ENCODE measurements at places on chromosomes 6 and 20.

GRCh38 chr6:23659125-23659524 lies 466.9 kb upstream of the NRSN1 start:
- DNase-seq = peak; percentile 37

- peak; percentile 64 for DNase-seq
Measured at GRCh38 chr6:64224819-64225218, 589.2 kb downstream of the PHF3 start.

DNA sequence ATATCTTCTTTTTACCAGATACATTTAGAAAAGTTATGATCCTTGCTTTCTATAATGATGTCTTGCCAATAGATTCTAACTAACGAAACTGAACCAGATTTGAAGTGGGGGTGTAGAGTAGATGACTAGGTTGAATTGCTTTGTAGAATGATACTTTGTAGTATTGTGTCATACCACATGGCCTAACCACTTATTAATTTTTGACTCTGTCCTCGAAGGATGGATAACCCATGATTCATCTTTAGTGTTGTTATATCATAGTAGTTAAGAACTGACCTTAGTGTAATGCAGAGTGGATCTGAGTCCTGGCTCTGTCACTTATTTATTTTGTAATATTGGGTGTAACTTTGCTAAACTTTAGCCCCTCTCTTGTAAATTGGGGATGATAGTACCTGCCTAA lies 4.5 kb downstream of the PHF3 start:
- peak; percentile 72 for DNase-seq

GRCh38 chr6:124742971-124743370 lies 219.3 kb upstream of the RNF217 start:
- DNase-seq = peak; percentile 2

- peak; percentile 37 for DNase-seq
Measured at GRCh38 chr6:30554962-30555815, 1.1 kb downstream of the GNL1 start.

GRCh38 chr6:17485946-17486345 lies 92.6 kb downstream of the CAP2 start:
- no peak for DNase-seq

- no peak for DNase-seq
Measured at GRCh38 chr6:158290659-158291058, 21.6 kb upstream of the TULP4 start.

GRCh38 chr6:139303185-139303584 lies 11.4 kb upstream of the TXLNB start:
- DNase-seq = peak; percentile 22

DNA sequence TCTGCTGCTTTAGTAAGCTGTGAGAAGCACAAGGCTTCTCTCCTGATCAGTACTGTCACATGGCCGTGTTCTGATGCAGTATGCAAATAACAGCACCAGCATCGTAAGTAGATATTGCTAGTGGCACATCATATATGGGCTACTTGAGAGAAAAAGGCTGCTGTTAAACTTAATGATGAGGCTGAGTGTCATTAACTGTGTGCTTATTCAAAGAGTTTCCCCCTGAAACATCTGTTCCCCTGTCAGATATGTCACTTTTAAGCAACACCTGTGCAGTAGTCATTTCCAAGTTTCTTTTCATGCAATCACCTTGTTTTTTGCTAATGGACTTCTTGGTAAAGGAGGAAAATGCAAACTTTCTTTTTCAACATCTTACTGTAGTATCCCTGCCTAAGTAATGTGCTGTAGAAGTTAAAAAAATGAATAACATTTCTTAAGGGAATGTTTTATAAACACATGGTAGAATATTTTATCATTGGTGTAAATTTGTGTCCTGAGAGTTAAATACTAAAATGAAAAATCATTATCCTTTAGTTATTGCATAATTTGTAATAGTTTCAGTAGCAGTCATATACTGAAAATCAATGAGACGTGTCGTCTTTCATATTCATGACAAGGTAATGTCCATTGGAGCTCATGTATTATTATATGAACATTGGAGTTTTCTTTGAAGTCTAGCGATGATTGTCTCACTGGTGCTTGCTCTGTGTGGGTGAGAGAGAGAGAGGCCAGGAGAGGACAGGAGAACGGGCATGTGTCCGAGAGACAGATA lies 366.3 kb downstream of the CDKAL1 start:
- no peak for DNase-seq

DNA sequence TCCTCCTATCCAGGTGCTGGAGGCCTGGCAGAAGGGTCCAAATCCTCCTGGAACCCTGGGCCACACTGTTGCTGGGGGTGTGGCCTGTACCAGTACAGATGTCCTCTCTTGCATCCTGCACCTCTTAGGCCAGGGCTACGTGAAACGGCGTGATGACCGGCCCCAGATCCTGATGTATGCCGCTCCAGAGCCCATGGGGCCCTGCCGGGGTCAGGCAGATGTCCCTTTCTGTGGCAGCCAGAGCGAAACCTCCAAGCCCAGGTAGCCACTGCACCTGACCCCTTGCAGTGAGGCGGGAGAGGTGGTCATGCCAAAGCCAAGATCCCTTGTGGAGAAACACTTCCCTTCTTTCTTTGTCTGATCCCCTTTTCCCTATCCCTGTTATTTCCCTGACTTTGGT lies 14.2 kb downstream of the DNPH1 start:
- DNase-seq = no peak

DNA sequence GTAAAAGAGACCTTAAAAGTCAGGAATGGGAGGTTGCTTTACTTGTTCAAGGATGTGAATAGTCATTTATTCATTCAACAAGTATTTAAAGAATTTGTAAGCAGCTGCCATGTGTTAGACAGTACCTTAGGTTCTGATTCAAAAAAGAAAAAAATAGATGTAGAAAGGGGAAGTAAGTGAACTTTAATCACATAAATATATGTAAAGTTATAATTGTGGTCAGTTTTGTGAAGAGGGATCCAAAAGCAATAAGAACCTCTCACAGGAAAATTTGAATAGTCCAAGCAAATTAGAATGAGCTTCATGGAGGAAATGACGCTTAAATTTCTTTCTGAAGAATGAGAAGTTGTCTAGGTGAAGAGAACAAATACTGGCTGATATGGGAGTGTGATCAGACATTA lies 596.1 kb upstream of the CITED2 start:
- DNase-seq = peak; percentile 65

GRCh38 chr20:50224531-50225255 lies 34.1 kb downstream of the CEBPB start:
- DNase-seq = peak; percentile 90

GRCh38 chr6:19865178-19865577 lies 28.0 kb downstream of the ID4 start:
- no peak for DNase-seq

- no peak for DNase-seq
Measured at GRCh38 chr6:6287415-6287814, 33.0 kb downstream of the F13A1 start.

- DNase-seq = no peak
Measured at GRCh38 chr6:89794324-89794723, 25.3 kb downstream of the MDN1 start.

DNA sequence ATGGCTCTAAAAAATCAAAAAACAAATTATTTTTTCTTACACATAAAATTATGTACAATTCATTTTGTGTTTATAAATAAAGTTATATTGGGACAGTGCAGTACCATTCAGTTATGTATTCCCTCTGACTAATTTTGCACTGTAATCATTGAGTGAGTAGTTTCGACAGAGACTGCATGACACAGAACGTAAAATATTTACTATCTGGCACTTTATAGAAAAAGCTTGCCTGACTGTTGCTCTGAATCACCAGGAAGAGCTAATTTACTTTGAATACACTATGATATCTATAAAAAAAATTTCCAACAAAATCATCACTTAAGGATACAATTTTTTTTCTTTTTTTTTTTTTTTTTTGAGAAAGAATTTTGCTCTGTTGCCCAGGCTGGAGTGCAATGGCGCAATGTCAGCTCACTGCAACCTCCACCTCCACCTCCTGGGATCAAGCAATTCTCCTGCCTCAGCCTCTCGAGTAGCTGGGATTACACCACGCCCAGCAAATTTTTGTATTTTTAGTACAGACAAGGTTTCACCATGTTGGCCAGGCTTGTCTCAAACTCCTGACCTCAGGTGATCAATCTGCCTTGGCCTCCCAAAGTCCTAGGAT lies 11.0 kb upstream of the KHDC1L start:
- DNase-seq = peak; percentile 92

DNA sequence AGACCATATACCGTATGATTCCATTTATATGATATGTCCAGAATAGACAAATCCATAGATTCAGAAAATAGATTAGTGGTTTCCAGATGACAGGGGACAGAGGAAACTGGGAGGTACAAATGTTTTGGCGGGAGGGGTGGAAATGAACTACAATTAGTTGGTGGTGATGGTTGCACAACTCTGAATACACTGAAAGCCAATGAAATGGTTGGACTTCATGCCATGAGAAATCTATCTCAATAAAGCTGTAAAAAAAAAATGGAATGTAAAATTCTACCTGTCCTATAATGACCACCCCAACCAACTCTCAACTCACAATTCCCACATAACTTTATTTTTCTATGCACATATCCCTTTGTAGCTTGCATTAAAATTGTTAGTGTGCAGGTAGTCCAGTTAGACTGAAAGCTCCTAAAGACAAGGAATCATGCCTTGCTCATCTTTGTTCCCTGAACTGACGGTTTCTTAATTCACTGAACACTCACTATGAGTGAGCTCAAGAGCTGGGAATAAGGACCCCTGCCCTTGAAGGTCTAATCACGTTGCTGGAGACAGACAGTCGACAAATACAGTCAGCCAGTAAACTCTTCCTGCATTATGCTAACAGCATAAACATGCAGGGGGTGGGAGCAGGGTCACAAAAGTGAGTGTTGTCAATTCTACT lies 1.4 kb downstream of the DCDC2 start:
- no peak for DNase-seq

DNA sequence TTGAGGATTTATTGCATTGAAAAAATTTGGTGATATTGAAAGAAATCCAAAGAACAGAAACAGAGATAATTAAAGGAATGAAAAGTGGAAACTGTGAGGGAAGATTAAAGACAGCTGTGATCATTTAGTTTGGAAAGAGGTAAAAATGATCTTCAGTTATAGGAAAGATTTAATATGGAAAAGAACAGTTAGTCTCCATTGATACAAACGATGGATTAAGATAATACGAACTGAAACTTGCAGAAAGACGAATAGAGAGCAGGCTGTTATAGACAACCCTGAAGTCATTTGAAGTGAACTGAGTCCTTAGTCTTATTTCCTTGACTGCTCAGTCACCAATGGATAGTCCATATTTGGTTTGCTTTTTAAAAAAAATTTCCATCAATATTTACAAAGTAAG lies 360.0 kb downstream of the NKAIN2 start:
- DNase-seq = no peak

- DNase-seq = peak; percentile 89
Measured at GRCh38 chr6:82371799-82372546, 8.4 kb downstream of the TPBG start.

- DNase-seq = no peak
Measured at GRCh38 chr6:166470863-166471410, 88.2 kb upstream of the MPC1 start.

DNA sequence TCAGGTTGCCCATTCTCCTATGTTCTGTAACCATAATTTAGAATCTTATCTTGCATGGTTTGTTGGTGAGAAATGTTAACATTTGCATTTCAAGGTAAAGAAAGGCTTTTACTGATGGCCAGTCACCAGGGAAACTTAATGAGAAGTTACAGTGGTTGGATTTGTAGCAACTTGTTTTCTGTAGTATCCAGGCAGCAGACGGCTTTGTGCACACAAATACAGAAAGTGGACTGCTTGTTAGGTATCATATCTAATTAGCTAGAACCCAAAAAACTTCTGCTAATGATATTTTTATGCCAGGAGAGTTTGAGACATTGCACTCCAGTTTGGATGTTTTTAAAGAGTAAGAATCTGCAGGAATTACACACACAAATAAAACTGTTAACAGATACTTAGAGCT lies 578.0 kb downstream of the DOK5 start:
- no peak for DNase-seq

Measured in fibroblast of skin of abdomen (primary cell).